ENCODE measurements at places on chromosomes 6 and 20.

GRCh38 chr6:116277124-116277523 is 2.6 kb downstream of the TSPYL1 start:
- no peak for DNase-seq

- DNase-seq, result no peak
Measured at GRCh38 chr6:109285366-109285765, 96.9 kb downstream of the CD164 start.

- DNase-seq, result no peak
Measured at GRCh38 chr6:165649166-165650137, 13.6 kb downstream of the PDE10A start.

- DNase-seq, result no peak
Measured at GRCh38 chr6:45610374-45610773, 232.6 kb upstream of the SUPT3H start.

DNA sequence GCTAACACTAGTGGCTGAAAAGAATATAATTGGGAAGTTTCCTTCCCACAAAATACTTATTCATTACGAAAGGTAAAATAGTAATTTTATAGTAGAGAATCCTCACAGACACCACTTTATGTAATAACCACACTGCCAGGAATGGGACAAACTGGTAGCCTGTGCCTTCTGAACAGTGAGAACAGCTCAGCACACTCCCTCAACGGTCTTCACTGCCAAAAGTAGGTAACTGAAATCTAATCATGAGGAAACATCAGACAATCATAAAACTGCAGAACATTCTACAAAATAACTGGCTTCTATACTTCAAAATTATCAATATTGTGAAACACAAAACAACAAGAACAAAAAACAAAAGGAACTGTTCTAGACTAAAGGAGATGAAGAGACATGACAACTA is 44.1 kb downstream of the NUP153 start:
- DNase-seq, result no peak

DNA sequence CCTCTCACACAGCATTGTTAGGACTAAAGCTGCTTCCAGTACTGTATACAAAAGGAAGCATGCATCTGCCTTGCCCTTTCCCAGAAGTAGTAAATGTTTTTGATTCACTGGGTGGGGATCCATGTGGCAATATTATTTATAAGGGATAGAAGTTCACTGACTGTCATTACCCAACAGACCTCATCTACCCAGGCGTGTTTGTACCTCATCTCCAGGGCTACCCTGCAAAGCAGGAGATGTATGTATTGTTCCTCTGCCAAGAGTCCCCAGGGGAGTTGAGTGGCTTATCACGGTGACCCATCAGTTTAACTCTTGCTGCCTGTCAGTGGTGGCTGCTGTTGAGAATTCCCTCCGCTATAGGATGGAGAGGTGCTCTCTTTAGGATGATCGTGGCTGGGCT is 42.5 kb downstream of the SLC24A3 start:
- peak; percentile 82 for DNase-seq

- DNase-seq, result peak; percentile 14
Measured at GRCh38 chr6:131782764-131783163, 25.1 kb upstream of the ENPP1 start.

- no peak for DNase-seq
Measured at GRCh38 chr6:83867527-83868161, 8.2 kb downstream of the CYB5R4 start.

DNA sequence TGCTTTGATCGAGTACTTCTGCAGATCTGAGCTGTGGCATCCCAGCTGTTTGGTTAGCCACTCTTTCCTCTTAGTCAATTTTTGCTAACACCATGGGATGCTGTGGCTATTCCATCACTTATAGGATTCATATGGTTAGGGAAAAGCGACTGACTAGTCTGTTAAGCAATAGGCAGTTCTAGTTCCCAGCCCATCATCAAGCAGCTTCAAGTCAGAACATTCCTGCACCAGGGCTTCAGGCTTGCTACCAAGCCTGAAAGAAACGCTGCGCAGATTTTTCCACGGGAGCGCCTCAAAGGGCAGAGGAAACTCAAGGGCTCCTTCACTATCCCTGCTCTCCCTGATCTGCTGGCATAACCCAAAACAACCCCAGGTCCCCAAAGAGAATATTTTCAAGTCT is 159.8 kb upstream of the SUPT3H start:
- DNase-seq, result no peak

- no peak for DNase-seq
Measured at GRCh38 chr6:105867277-105867676, 218.9 kb upstream of the PRDM1 start.

GRCh38 chr6:150395388-150396009 is 26.7 kb downstream of the IYD start:
- peak; percentile 72 for DNase-seq

DNA sequence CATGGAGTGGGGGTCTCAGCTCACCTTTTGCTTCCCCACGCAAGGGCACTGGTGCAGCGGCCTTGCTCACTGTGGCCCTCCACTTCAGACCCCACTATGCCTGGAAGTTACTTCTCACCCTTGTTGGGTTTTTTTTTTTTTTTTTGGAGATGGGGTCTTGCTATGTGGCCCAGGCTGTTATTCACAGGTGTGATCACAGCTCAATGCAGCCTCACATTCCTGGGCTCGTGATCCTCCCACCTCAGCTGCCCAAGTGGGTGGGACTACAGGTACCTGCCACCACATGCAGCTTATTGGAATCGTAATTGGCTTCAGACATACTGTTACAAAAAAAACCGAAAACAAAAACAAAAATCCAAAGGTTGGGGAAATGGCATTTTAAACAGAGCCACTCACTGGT is 32.4 kb downstream of the NINL start:
- no peak for DNase-seq

Measured in NCI-H345 (cell line).